ENCODE measurements at places on chromosomes 5 and 9.

GRCh38 chr5:16812911-16813310 is 123.2 kb downstream of the MYO10 start:
- no peak for DNase-seq

GRCh38 chr5:56356121-56356835 is 123.1 kb upstream of the ANKRD55 start:
- no peak for DNase-seq

- no peak for DNase-seq
Measured at GRCh38 chr5:17359451-17360011, 138.5 kb upstream of the TAF11L2 start.

GRCh38 chr5:158486566-158486965 is 613.1 kb downstream of the EBF1 start:
- DNase-seq = no peak

- no peak for DNase-seq
Measured at GRCh38 chr5:73395256-73395655, 53.3 kb downstream of the FOXD1 start.

DNA sequence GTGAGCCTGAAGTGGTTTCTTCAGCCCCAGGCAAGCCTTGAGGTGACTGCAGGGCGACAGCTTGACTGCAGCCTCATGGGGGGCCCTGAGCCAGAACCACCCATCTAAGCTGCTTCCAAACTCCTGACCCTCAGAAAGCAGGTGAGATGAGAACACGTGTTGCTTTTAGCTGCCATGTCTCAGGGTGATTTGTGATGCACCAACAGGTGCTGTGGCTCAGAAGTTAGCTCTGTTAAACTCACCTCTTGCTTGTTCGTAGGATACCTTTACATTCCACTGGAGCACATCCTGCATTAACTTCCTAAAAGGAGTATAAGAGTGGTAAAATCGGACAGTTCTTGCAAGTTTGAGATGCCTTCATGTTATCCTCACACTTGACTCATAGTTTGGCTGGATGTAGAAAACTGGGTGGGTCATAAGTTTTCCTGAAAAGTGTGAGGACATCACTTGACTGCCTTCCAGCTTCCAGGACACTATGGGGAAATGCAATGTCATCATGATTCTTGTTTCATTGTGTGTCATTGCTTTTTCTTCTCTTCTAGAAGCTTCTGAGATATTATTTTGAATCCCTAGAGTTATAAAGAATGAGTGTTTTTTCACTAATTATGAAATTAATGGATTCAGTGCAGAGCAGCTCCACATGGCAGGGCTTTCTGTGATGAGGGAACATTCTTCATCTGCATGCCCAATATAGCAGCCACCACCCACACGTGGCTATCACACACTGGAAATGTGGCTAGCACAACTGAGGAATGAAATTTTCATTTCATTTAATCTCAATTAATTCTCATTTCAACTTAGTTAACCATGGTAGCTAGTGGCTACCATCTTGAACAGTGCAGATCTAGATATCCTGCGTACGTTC is 92.3 kb downstream of the HSD17B3 start:
- DNase-seq = no peak

DNA sequence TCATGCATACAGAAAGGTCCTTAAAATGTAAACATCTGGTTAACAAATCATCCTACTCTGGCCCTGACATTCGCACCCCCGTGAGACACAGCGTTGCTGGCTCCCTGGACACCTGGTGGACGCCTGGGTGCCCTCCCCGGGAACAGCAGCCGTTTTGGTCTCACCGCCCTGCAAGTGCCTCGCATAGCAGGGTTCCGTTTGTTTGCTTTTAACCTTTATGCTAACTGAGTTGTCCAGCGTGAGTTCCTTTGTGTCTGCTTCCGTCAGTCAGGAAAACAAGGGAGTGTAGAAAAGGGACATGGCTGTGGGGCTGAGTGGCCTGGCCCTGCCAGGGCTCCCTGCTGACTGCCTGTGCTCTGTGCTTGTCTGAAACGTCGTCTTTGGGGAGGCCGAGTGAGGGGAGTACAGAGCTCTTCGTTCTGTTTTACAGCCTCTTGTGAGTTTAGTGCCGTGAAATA is 91.8 kb upstream of the CACNA1B start:
- no peak for DNase-seq

- DNase-seq = no peak
Measured at GRCh38 chr9:1298046-1298445, 247.9 kb downstream of the DMRT2 start.

- DNase-seq = no peak
Measured at GRCh38 chr9:120742951-120743416, 28.7 kb upstream of the MEGF9 start.

GRCh38 chr9:101375546-101375945 is 9.3 kb downstream of the BAAT start:
- no peak for DNase-seq

GRCh38 chr5:1007681-1008450 is 736 bp upstream of the NKD2 start:
- no peak for DNase-seq

DNA sequence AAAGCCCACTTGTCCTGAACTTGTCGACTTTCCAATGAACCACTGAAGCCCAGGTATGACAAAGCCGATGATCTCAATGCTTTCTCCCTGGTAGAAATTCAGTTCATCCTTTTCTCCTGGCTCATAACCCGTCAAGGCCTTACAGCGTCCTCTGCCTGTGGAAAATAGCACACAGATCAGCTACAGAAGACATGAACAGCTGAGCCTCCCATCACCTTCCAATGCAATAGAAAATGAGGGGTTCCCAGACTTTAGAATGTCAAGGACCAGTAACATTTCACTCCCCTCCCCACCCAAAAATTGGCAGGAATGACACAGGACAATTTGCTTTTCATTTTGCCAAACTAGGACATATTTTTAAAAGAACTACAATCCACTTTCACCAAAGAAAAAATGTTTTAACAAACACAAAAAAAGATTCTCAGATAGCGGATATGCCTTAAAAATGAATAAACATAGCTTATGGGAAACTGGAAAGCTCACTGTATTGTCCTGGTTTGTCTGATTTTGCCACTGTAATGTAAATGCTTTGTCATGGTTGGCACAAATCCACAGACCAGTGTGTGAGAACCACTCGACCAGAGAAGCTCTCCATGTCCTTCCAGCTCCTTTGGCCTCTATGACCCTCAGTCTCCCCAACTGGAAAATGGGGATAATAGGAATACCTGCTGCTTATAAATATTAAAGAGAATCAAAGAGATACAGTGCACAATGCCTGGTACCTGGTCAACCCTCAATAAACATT is 24.4 kb downstream of the SH3TC2 start:
- no peak for DNase-seq

DNA sequence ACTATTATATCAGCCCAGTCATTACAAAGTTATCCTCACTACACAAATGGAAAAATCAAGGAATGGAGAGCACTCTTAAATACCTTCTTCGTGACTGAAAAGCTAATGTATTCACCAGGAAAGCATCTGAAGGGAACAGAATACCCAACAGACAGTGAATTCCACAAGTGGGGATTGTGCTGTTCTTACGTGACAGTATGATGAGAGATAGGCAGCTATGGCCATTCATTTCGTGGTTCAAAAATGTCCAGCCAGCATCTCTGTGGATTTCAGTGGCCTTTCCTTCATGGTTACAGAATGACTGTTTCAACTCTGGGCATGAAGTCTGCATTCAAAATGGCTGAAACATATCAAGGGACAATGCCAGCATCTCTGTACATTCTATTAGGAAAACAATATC is 323.8 kb downstream of the PRELID2 start:
- DNase-seq = no peak

DNA sequence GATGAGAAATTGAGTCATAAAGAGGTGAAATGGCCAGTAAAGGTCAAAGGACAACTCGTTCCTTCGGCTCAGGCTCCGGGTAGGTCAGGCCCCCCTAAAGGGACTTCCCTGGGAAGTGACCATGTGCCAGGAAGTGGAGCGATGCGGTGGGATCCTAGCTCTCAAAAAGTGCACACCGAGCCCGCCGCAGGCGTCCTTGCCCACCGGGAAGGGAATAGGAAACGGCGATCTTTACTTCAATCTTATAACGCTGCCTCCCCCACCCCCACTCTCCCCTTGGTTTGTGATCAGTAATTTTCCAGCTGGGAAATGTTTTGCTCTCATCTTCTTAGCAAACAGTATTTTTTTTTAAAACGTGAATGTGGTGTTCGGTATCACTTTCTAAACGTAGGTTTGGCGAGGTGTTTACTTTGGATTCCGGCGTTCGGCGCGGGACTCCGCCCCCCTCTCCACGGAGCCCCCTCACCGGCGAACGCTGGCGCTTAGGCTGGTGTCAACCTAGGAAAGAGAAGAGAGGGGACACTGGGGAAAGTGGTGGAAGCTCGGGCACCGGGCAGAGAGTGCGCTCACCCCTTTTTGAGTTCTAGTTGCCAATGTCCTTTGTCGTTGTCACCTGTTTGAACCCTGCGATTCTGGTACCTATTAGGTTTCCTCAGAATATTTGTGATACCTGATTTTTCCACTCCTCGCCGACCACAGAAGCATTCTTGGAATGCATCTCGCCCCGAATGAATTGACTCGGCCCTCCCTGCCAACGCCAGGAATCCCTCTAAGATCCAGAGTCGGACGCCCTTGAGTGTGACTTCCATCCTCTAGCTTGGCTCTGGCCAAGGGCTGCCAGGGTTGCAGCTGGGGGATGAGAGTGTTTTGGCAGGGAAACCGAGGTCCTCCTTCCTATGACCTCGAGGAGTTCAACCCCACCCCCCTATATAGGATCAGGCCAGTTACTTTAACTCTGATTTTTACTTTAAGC is 1.8 kb upstream of the KLF4 start:
- DNase-seq = no peak

DNA sequence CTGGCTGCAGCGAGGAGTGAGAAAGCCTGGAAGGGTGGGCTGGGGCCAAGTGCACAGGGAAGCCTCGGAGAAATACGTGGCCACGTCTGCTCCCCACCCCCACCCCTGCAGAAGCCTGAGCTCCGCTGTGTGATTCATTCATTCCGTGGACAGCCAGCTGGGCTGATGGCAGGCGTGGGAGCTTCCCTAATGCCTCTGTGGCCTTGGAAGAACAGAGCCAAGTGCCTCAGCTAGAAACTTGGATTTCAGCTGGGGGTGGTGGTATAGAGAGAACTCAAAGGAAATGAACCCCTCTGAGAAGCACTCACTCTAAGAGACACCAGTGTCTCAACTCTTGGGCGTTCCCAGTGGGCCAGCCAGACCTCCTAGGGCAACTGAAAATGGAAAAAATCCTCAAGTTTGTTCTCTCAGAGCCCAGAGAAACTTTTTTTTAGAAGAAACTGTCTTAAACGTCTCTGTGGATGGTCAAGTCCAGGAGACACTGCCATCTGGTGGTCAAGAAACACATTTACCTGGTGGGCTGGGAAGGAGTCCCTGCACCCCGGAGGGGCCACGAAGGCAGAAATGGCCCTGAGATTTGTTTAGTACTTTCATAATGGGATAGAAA is 18.0 kb downstream of the ATOX1 start:
- peak; percentile 64 for DNase-seq

- DNase-seq = no peak
Measured at GRCh38 chr9:126531035-126531571, 82.6 kb upstream of the LMX1B start.

GRCh38 chr9:130763331-130764171 is 70.0 kb downstream of the EXOSC2 start:
- DNase-seq = no peak

- DNase-seq = no peak
Measured at GRCh38 chr9:92312887-92313623, 12.1 kb downstream of the NOL8 start.

GRCh38 chr5:39475881-39476842 is 51.4 kb upstream of the DAB2 start:
- no peak for DNase-seq
